Urothelium cell line (cell line): ENCODE measurements at places on chromosomes 3 and 15.

- no peak for DNase-seq
Measured at GRCh38 chr3:172209333-172210321, 170.2 kb downstream of the FNDC3B start.

DNA sequence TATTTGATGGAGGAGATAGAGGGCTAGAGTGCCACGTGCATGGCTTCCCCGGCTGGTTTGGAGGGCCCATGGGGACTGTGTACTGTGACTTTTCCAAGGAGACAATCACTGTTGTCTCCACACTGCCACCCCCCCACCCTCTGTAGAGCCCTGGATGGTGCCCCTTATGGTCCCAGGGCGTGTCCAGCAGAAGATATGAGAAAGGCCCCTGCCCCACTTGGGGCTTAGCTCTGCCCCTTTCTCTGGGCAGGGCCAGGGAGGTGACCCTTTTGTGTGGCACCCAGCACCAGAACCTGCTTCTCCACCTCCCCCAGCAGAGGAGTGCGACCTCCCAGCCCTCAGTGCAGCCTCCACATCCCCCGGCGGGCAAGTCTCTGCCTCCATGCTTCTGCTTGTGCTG is 32.1 kb downstream of the SPSB4 start:
- DNase-seq: no peak

GRCh38 chr15:66405007-66405406 is 18.3 kb downstream of the MAP2K1 start:
- no peak for DNase-seq

DNA sequence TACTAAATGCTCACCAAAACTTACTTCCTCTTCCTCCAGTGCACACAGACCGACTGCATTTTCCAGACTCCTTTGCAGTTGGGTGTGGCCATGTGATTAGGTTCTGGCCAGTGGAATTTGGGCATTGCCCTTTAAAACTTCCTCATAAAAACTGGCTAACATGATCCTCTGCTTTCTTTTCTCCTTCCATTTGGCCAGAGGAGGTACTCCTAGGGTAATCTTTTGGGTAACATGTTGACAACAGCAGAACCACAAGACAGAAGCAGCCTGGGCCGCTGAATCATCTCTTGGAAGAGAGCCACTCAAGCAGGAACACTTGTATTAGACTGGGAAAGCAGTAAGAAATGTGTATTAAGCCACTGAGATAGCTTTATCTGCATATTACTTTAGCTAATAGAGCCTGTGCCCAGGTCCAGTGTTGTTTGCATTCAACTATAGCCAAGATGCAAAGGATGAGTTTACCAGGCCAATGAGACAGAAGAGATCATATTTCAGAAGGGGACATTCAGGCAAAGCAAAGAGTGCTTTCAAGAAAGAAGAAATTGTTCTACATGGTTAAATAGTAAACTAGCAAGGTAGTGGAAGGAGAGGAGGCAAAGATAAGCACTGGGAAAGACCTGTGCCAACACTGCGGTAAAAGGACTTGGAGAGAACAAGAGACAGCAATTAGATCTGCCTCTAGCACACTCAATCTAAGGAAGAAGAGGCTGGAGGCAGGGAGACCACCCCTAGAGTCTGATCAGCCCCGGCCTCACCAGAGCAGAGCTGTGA is 79.8 kb downstream of the PLCH1 start:
- DNase-seq: peak; percentile 44

- no peak for DNase-seq
Measured at GRCh38 chr3:71863563-71864190, 78.7 kb upstream of the PROK2 start.

- no peak for DNase-seq
Measured at GRCh38 chr15:83016906-83017305, 5.5 kb upstream of the C15orf40 start.

- peak; percentile 32 for DNase-seq
Measured at GRCh38 chr3:14403619-14404155, 1.3 kb downstream of the SLC6A6 start.

- DNase-seq: no peak
Measured at GRCh38 chr3:9507586-9508578, 45.7 kb downstream of the LHFPL4 start.

DNA sequence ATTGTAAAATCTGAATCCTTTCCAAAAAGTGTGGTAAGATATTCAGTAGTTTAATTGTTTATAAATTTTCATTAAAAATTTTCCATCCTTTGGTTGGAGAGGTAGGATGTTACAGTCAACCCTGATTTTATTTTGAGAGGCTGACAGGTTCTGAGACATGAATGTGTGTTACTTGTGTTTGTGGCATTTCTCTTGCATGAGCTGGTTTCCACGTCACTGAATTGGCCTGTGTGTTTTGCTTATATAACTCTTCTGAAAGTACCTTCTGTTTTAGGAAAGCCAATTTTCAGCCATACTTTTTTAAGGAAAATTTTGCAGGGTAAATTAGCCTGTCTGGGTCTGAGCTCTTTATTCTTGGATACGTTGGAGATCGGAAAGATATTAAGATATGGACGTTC is 30.7 kb downstream of the PXYLP1 start:
- DNase-seq: no peak

DNA sequence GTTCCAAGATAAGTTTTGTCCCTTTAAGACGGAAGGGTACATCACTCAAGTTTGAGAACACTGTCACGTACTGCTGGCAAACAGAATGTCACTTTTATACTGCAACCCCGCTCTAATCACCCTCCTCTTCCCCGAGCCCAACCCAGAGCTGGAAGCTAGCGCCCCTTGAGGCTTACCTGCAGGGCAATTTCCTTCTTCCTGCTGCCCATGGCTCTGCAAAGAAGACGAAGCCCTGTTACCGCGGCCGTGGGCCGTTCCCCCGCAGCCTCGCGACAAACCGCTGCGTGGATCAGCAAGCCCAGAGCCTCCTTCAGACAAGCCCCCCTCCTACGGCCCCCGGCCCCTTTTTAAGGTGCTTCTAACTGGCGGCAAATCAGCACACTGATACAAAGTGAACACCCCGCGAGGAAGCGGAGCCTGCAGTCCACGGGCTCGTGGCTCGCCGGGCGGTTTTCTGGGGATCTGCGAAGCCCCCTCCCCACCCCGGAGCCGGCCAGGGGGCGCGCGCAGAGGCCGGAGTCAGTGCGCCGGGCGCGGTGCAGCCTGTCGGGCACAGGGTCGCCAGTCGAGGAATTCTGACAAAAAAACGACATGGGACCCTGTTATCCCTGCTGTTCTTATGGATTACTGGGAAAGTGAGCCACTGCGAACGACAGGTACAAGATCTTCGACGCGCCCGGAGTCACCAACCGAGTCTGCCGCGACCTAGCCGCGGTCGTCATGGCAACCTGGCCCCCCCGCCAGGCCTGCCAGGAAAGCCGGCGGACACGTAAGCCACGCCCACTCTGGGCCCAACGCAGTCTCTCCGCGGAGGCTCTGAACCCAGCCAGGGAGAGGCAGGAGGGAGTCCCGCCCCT is at the start of gene NME9:
Gene NME9 (minus strand): TSS at position 725 of the 857 bp plus-strand sequence. CDS start 516 bp downstream, at position 209.
- peak; percentile 95 for DNase-seq

DNA sequence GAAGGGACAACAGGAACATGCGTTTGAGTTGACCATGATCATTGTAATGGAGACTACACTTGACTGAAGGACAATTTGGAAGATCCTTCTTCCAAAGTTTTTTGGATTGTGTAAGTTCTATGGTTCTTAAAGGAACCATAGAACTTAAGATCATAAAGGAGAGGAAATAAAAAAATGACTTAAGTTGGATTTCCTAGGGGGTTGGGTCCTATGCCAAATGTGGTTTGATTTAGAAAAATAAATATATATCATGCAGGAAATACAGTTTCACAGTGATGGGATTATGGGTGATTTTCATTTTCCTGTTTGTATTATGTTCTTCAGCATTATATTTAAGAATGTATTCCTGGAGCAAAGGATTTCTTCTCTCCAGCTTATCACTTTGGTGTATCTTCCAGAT is 305.5 kb upstream of the DPH6 start:
- no peak for DNase-seq

GRCh38 chr3:141380987-141381386 is 12.7 kb downstream of the ZBTB38 start:
- DNase-seq: no peak

DNA sequence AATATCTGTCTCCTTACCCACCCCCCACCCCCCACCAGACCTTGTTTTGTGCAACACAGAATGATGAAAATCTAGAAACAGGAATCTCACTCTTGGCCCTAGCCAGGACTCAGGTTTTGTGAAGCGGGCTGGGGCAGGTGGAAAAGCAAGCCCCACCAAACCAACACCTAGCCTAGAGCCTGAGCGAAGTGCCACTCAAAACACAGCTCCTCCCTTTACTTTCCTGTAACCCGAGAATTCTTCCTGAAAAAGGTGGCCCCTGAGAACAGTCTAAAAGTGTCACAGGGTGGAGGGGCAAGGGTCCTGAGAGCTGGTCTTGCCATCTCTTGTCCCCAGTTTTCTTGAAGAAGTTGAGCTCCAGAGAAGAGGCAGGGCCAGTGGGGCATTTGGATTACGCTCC is 17.4 kb upstream of the RPUSD3 start:
- no peak for DNase-seq

DNA sequence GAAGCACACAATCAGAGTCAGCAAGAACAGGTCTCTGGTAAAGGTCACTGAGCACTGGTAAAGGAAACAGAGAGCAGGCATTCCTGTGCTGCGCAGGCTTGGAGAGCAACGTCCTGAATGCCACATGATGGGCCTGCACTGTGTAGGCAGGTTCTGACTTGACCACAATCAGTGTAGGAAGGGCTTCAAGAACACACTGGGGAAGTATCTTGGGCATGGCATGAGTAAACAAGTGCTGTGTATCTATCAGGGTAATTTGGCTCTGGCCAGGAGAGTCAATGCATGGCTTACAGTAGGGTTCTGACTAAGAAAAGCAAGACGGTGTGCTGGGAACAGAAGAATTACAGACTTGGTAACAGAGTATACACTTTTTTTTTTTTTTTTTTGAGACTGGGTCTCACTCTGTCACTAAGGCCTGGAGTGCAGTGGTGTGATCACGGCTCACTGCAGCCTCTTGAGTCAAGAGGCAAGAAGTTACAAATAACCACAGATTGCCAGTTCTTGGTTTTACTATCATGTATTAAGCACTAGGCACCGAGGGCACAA is 30.6 kb downstream of the TBC1D2B start:
- DNase-seq: no peak

DNA sequence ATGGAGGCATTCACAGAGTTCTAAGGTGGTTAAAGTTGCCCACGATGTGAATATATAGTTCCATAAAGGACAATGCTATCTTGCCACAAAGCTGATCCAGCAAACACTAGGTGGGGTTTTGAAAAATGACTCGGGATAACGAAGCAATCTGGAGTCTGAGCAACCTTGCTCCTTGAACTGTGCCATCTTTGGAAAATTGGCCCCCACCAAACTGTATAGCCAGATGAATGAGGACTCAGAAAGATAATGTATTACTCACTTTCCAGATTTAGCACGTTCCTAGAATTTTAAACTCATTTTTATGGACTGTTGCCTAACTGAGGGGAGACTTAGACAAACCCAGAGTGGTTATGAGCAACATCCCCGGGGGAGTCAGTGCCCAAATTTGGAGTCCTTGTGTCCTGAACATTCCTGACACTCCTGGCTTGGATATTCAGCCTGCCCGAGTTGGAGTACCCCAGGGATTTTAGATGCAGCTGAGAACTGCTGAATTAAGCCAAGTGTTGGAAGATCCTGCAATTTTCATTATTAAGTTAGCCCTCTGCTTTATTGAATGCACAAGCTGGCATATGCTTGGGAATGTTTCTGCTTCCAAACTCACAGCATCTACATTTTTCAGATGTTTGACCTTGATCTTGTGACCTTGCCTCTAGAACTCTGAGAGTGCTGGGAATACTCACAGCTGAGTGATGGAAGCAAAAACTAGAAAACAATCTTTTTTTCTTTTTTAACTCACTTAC is 8.8 kb upstream of the MAGI1 start:
- peak; percentile 37 for DNase-seq

- no peak for DNase-seq
Measured at GRCh38 chr15:81781395-81781794, 264.4 kb downstream of the MEX3B start.

- no peak for DNase-seq
Measured at GRCh38 chr3:169245631-169246030, 417.9 kb downstream of the MECOM start.

DNA sequence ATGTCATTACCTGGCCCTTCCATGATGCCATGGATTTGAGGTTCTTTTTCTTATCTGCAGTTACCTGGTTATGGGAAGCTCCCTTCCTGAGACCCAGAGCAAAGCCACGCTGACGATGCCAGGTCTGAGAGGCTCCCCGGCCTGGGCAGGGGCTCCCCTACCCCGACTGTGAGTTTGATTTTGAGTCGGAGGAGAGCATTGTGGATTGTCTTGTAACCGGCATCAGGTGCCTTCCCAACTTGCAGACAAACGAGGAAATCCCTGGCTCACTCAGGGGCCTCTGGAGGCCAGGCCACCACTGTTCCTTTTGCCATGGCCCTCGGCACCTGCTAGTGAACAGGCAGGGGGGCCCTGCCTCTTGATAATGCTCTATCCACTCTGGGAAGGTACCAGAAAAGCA is 151.4 kb downstream of the ATP10A start:
- no peak for DNase-seq

GRCh38 chr15:58694641-58695398 is 54.7 kb downstream of the ADAM10 start:
- no peak for DNase-seq

- no peak for DNase-seq
Measured at GRCh38 chr3:59180006-59180405, 130.2 kb upstream of the CFAP20DC start.

DNA sequence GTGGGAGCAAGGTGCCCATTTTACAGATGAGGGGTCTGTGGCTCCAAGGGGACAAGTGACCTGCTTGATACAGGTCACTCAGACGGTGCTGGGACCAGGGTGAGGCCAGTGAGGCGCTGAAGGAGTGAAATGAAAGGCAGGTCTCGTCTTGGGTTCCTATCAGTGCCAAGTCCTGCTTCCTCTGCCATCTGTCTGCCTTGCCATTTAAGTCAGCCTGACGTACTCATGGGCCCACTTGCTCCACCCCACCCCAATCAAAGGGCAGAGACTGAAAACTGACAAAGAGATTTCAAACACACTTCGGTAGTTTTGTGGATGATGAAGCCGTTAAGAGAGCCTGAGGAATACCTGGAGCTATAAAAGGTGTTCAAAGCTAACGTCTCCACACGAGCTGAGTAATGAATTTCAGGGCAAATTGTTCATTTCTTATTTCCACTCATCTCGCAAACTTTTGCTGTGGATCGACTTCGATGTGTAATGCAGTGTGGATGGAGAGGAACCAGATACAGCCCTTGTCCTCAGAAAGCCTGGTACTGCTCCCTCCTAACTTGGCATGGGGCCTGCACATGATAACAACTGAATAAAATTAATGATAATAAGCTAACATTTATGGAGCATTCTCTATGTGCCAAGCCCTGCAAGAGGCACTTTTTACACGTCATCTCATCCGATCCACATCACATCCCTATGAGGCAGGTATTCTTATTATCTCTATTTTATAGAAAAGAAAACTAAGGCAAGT is 36.6 kb downstream of the ATP2B2 start:
- no peak for DNase-seq

GRCh38 chr15:76972389-76973361 is 22.3 kb upstream of the PSTPIP1 start:
- peak; percentile 40 for DNase-seq

GRCh38 chr3:104514776-104515175 is 851.9 kb upstream of the ALCAM start:
- DNase-seq: no peak
